ENCODE measurements at places on chromosomes 16 and 17.

DNA sequence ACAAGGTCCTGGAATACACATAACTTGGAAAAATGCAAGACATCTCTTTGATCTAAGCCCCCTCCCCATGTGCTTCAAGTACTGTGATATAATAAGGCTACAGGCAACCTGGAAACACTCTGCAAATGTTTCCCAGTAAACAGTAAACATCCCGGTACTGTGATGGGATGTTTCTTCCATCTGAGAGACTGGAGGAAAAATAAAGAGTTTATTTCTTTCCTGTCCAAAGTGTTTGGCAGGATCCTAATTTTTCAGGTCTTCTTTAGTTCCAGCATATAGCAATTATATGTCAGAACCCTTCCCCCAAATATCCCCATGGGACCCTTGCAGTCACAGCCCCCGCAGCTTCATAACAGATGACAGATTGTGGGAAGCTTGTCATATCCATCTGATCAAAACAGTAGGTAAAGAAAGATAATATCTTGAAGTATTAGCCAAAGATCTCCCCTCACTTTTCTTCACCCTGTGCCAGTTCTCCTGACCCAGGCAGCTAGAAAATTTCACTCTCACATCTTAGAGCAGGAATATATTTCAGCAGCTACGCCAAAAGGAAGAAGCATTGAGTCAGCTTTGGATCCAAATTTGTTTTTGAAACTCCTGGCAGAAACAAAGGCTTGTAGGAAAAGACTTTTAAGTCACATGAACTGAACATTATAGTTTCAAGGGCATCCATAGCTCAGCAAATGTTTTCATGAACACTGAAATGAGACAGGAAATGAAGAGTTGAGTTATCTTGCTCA lies 141.3 kb downstream of the HS3ST3A1 start:
- DNase-seq: no peak

DNA sequence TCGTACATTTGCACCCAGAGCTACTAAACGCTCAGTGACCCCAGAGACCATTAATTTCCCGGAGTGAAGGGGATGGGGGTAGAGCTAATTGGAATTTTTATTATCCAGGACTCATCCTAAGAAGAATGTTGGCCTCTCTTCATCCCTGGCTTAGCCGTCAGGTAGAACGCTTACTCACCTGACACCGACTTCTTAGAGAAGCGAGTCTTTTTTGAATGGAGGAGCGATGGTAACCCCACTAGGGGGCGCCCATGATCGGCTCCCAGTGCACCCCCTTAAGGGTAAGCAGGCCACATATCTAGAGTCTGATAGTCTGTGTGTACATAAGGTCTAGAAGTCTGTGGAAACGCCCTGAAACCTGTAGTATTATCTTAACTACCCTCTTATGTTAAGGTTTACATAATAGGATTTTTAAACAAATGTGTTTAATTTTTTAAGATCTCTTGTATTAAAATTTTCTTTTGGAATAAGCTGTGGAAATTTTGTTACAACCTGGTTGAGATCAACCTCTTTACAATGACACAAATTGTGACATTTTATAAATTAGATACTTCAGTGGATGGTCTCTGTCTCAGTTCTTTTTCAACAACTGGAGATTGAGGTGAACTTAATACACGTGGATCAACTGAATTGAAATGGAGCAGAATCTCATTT lies 229.8 kb downstream of the CPPED1 start:
- peak; percentile 85 for DNase-seq

GRCh38 chr17:47295874-47296255 lies 27.9 kb upstream of the EFCAB13 start:
- no peak for DNase-seq

DNA sequence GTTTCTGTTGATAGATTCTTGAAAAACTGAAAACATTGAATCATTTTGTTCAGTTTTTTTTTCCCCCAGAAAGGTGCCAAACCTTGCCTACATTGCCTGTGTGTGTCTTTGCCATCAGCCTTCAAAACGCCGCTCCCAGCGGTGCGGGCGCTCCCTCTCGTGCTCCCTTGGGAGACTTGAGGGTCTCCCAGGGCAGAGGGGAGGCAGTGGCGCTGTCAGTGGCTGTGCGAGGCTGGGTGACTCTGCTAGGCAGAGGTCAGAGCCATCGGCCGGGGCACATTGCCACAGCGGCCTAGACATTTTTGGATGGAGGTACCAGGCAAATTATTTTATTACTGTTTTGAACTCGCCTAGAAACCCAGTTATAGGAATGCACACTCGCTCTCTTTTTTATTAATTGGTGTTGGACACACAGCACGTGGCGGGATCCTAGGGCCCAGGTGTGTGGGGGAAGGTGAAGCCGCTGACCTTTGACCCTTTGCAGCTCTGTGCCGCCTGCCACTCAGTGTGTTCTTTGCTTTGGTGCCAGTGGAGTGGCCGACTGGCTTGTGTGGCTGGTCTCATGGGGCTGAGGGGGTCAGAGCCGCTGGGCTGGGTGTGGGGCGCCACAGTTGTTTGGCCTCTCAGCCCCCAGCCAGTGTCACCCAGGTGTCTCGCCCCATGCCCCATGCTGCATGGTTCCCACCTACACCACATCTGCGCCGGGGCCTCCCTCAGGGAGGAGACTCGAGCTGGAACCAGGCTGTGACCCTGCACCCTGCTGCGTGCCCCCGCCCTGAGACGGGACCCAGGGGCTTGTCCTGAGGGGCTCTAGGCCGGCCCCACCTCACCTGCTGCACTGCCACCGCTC lies 115.7 kb downstream of the BANP start:
- DNase-seq: no peak

- no peak for DNase-seq
These were observed 25.1 kb upstream of the CNOT1 start for GRCh38 chr16:58654560-58655214.

- DNase-seq: no peak
These were observed 134.9 kb upstream of the CDH5 start for GRCh38 chr16:66231452-66232160.

GRCh38 chr17:9843152-9844010 lies 17.7 kb downstream of the GLP2R start:
- DNase-seq: no peak

- DNase-seq: peak; percentile 91
These were observed 14.7 kb downstream of the KCTD19 start for GRCh38 chr16:67311607-67312488.

GRCh38 chr17:47207143-47208067 lies 1.7 kb upstream of the MYL4 start:
- DNase-seq: no peak

- no peak for DNase-seq
These were observed 147.2 kb downstream of the UTP18 start for GRCh38 chr17:51407576-51407975.

- no peak for DNase-seq
These were observed 193.5 kb downstream of the WWOX start for GRCh38 chr16:78292844-78293380.

GRCh38 chr17:10060526-10060925 lies 137.9 kb downstream of the GAS7 start:
- DNase-seq: no peak

- no peak for DNase-seq
These were observed 863.2 kb upstream of the GOT2 start for GRCh38 chr16:59597269-59597668.

- no peak for DNase-seq
These were observed 4.1 kb upstream of the SNTB2 start for GRCh38 chr16:69182730-69183416.

DNA sequence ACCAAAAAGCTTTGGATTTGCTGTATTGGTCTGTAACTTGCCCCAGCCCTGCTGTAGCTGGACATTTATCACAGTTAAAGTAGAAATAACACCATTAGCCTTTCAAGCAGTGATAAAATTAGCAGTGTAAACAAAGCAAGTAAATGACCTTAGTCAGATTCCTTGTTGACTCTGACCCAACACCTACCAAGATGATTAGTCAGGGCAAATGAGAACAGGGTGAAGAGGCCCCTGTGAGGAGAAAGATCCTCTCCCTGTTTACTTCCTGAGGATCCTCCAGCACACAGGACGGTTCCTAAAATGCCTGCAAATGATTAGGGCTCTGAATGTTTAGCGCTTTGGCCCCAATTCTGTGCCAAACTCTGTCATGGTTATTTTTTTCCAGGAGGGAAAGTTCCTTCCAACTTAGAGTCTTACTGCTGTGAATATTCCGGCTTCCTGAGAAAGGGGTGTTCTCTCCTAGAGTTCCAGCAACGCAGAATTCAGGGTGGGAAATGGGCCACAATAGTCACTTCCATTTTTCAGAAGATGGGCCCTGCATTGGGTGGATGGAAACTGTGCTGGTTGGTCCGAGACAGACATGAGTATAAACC lies 259.0 kb upstream of the MYOCD start:
- no peak for DNase-seq

DNA sequence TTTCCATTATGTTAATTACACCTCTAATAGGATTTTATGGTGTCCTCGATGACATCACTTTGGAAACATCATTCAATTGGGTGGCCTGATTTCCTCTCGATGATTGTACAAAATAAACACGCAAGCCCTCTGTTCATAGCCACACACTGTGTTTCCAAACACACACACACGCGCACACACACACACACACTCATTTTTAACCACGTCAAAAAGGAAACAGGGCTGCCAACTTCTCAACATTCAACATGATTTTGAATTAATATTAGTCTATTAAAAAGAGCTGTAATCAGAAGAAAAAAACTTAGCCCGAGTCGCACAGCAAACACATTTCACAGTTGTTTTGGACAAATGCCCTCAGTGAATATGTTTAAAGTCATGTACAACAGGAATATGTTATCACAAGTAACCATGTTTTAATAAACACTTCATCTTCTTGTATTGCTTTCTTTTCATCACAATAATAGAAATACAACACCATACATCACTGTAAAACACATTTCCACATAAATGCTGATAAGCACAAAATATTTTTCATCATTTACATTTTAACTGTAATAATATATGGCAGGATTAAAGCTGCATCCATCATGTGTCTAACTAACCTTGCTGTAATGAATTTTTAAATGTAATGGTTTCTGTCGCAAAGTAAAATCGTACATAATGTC lies 219.1 kb upstream of the IRX3 start:
- no peak for DNase-seq

GRCh38 chr17:27949304-27949703 lies 56.1 kb upstream of the LYRM9 start:
- no peak for DNase-seq

DNA sequence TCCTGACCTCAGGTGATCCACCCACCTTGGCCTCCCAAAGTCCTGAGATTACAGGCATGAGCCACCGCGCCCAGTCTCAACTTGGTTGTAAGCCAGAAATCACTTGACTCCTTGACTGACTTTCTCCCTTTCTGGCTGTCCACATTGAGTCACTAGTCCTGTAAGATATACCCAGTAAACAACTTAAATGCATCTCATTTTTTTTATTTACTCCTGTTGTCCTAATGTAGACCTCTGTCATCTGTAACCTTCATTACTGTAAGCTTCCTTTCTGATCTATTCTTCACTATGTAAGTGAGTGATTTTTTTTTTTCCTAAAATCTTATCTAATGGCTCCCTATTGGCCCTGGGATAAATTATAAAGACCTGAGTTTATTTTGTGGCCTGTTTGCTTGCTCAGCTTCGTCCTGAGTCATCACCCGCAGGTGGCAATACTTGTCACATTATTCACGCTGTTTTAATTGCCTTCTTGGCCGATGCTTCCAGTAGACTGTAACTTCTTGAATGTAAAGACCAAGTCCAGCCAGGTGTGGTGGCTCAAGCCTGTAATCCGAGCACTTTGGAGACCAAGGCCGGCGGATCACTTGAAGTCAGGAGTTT lies 41.0 kb downstream of the PAFAH1B1 start:
- no peak for DNase-seq
